Fibroblast of villous mesenchyme (primary cell): ENCODE measurements at places on chromosomes 2 and 18. TPM values are rescaled to one million over a fixed set of nuclear protein-coding genes. Genes with fewer than 3 reads are reported as not detected.

Gene LINC00305
- total RNA-seq = not detected in 2 replicates

Gene HTR2B
- 109 and 159 TPM in 2 replicates for total RNA-seq

Gene ALKAL2
- total RNA-seq = 0.43 TPM in 1 of 2 replicates, not detected in the other

Gene MC4R
- not detected in 2 replicates for total RNA-seq

Gene SNORC
- total RNA-seq = 0.86 and 0.97 TPM in 2 replicates

- no peak for DNase-seq
Observed at GRCh38 chr2:113077921-113078320, 10.2 kb downstream of the IL1F10 start.

DNA sequence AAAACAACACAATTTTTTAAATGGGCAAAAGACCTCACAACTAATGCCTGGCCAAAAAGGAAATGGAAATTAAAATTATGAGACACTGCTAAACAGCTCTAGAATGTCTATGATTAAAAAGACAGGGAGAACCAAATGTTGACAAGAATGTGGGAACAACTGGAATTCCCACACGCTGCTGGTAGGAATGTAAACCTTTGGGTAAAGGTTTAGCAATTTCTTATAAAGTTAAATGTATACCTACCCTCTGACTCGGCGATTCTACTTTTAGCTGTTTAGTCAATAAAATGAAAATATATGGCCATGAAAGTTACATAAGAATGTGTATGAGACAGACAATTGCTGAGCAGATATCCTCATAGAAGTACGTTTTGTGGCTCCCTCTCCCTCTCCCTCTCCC, 60.9 kb downstream of the ATF2 start:
- peak; percentile 45 for DNase-seq

GRCh38 chr18:79495591-79496071, 99.9 kb downstream of the NFATC1 start:
- no peak for DNase-seq

- DNase-seq = no peak
Observed at GRCh38 chr2:230552181-230552580, 136.2 kb downstream of the SP100 start.

DNA sequence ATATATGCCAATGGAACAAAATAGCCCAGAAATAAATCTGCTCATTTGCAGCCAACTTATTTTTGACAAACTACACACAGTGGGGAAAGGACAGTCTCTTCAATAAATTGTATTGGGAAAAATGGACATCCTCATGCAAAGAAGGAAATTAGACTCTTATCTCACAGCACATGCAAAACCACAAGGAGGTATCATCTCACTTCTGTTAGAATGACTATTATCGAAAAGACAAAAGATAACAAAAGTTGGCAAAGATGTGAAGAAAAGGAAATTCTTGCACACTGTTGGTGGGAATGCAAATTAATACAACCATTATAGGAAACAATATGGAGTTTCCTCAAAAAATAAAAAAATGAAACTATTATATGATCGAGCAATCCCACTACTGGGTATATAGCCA, 16.3 kb upstream of the WDR75 start:
- no peak for DNase-seq

- DNase-seq = no peak
Observed at GRCh38 chr2:199762963-199763362, 88.0 kb downstream of the FTCDNL1 start.

DNA sequence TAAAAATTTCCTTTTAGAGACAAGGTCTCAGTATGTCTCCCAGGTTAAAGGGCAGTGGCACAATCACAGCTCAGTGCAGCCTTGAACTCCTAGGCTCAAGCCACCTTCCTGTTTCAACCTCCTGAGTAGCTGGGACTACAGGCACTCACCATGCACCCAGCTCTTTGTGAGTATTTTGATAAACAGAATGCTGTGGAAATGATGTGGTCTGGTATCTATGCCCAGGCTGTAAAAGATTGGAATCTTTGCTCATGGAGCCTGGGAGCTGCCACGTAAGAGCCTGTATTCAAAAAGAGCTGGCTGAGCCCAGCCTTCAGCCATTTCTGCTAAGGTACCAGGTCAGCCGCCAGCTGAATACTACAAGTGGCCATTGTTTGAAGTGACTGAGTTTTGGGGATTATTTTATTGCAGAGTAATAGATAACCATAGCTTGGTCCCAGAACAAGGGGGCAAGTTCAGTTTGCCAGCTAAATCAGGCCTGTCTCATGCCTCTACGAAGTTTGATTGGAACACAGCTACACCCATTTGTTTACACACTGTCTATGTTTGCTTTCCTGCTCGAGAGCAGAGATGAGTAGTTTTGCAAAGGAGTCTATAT, 21.3 kb upstream of the ARL5A start:
- no peak for DNase-seq
